ENCODE measurements at places on chromosomes 5 and 9. TPM values are rescaled to one million over a fixed set of nuclear protein-coding genes. Genes with fewer than 3 reads are reported as not detected.

DNA sequence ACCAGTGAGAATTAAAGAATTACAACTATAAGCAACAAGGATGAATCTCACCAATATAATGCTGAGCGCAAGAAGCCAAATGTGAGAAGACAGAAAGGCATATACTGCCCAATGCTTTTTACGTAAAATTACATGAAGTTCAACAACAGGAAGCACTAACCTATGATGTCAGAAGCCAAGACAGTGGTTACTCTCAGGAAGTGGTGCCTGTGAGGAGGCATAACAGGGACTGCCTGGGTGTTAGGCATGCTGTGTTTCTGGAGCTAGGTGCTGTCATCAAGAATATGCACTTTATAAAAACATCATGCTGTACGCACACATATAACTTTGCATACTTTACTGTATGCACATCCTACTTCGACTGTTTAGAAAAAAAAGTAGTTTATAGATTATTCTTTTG is 30.1 kb downstream of the FRMD3 start:
- DNase-seq = no peak

DNA sequence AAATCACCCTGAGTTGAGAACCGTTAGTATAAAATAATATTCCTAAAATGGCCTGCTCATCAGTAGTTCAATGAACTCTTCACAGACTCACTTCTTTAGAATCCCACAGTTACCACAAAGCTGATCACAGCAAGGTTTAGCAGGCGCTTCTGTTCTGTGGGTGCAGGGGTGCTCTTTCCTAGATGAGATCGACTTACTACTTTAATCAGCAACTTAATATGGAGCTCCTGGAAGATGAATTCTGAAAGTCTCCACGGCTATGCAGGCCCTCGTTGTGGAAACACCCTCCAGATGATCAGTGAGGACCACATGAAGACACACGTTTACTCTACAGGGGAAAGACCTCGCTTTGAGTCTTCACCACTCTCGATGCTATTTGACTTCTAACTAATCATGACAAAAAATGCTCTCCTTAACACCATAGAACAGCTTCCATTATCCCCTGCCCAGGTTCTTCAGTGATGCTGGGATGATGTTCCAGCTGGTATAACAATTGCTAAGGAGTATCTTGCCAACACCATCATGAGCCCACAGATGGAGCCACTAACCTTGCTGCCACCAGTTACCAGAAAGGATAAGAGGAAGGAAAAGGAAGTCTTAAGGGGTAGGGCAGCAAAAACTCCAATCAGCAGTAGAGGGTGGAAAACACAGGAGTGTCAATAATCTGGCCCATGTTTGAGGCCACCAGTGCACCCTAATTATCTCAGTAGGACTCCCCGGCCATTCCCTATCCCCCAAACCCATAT is 17.9 kb upstream of the GPX8 start:
- no peak for DNase-seq

The HMGXB3 gene
- 29.3 TPM for total RNA-seq

The QRFP gene
- not detected for total RNA-seq

The SPATA6L gene
- 15.1 TPM for total RNA-seq
